ENCODE measurements at places on chromosomes 12 and 14.
A peak's percentile ranks its signal among the peaks of the same experiment; 100 is the strongest.

DNA sequence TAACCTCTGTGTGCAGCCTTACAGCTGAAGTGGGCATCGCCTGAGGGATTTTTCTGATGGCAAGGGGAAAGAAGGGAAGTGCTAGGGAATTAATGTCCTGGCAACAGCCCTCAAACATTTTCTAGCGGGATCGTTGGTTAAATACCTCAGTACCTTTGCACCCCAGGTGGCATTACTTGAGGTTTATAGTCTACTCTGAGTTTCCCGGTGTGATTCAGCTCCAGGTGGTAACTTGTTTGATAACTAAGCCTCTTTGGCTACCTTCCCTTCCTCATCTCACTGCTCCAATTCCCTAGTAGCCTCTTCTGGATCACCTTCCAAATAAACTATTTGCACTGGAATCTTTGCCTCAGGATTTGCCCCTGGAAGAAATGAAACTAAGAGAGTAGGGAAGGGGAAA lies 237.0 kb upstream of the SSTR1 start:
- DNase-seq = no peak

DNA sequence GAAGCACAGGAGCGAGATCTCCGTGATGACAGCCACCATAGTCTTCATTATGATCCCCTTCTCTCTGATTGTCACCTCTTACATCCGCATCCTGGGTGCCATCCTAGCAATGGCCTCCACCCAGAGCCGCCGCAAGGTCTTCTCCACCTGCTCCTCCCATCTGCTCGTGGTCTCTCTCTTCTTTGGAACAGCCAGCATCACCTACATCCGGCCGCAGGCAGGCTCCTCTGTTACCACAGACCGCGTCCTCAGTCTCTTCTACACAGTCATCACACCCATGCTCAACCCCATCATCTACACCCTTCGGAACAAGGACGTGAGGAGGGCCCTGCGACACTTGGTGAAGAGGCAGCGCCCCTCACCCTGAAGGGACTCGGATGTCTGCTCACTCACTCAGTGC lies 775 bp downstream of the OR10P1 start:
- DNase-seq = peak; percentile 10

GRCh38 chr14:94671870-94672444 lies 59.8 kb downstream of the SERPINA3 start:
- DNase-seq = no peak

- peak; percentile 32 for DNase-seq
Observed at GRCh38 chr12:7158781-7159609, 28.8 kb downstream of the CLSTN3 start.

DNA sequence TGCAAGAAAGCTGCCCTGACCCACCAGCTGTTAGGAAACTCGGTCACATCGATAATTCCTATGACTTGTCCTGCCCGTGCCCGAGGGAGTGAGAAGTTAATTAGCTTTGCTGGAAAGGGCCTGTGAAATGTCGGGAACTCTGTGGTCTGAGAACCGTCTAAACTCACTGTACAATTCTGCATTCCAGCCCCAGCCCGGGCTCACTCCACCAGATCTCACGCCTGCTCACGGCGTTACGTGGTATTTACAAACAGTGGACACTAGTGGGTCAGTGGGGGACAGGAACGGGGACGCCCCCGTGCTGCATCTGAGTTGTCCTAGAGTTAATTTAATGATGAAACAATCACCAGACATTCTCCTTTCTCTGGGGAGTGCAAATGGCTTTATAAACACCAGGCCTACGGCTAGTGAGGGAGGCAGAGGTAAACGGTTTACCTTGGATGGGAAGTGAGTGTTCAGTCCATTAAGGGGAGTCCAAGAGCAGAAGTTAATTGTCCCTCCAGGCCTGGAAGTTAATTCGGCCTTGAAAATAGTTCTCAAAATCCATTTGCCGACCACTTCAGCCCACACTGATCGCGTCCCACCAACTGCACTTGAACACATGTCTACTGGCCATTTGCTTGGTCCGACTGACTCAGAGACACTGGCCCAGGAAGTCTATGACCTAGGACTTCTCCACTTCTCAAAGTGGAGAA lies 93.5 kb upstream of the MED13L start:
- DNase-seq = no peak
